NCI-H82 (cell line): ENCODE measurements at places on chromosomes 16 and 17.

DNA sequence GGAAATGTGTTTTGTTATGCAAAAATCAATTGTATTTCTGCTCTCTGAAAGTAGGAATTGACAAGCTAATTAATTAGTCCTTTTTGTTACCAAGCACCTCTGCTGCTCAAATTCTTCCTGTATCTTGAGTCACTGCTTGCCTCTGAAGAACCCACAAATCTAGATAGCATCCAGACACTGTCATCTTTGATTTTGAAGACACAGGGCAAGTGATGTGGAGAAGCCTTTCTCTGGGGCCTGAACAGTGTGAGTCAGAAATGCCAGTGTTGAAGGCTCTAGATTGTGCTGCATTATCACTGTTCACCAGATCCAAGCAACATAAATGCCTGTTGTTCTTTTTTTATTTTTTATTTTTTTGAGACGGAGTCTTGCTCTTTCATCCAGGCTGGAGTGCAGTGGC, 10.9 kb upstream of the ST6GALNAC1 start:
- no peak for DNase-seq

DNA sequence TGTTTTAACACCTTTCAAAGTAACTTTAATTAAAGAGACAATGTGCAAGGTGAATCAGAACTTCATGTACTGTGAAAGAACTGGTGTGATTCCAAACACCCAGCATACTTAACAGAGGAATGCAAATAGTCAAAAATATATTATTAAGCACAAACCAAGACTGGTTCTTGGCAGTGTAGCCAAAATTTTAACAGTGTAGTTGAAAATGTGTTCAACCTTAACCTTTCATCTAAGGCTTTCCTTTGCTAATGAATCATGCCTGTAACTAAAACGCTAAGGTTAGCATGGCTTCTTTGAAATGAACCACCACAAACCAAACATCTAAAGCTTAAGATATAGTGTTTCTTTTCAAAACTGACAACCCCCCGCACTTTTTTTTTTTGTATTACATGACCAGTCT, 146.3 kb upstream of the AXIN2 start:
- DNase-seq: no peak

GRCh38 chr16:85733839-85734170, 17.1 kb downstream of the C16orf74 start:
- peak; percentile 71 for DNase-seq

GRCh38 chr17:77203846-77204245, 63.1 kb downstream of the SEC14L1 start:
- DNase-seq: no peak

DNA sequence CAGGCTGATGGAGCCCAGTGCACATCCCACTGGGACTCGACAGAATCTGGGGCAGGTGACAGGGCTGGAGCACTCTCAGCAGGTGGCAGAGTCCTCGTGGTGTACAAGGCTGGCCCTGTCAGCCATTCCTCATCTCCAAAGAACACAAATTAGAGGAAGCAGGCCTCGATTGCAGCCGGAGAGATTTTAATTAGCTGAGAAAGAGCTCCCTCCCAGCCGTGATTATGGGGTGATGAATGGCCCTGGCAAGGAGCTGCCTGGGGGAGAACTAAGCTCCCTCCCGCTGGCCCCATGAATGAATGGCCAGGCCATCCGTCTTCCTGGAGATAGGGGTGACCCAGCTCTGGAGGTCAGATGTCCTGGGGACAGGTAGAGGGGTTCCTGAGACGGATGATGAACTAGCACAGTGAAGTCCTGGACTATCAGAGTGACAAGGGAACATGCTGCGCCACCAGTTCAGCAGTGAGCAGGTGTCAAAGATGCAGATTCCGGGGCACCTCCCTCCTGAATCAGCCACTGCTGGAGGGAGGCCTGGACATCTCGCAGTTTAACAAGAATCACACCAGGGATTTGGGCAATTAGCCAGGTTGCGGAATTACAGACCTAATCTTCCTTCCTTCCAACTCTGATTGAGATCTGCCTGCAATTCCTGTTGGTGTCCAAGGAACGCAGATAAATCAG, 35.5 kb downstream of the PIMREG start:
- DNase-seq: peak; percentile 90
